ENCODE measurements at places on chromosomes 6 and 20.

- DNase-seq = no peak
These were observed 426.7 kb upstream of the ID4 start for GRCh38 chr6:19410481-19410880.

DNA sequence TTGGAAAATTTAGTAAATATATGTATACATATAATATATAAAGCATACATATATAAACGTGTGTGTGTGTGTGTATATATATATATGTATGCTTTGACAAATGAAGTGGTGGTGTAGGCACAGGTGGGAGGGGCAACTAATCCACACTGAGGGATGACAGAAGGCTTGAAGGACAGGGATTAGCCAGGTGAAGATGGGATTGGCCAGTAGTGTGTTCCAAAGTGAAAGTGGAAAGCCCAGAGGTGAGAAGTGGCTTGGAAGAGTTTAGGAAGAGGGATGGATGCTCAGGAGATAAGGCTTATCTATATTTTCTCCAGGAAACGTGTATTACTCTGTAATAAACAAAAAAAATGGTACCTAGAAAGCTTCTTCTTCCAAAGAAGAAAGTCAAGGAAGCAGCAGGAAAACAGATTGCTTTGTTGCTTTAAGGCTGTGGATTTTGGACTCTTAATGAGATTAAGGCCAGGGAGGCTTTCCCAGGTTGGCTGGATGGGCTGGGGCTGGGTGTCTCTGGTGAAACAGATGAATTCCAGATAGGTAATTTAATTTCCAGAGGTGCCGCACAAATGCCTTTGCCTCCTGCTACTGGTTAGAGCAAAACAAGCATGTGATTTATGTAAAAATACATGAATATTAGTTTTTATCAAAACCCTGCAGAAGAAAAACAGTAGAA, 63.9 kb downstream of the JARID2 start:
- DNase-seq = no peak

DNA sequence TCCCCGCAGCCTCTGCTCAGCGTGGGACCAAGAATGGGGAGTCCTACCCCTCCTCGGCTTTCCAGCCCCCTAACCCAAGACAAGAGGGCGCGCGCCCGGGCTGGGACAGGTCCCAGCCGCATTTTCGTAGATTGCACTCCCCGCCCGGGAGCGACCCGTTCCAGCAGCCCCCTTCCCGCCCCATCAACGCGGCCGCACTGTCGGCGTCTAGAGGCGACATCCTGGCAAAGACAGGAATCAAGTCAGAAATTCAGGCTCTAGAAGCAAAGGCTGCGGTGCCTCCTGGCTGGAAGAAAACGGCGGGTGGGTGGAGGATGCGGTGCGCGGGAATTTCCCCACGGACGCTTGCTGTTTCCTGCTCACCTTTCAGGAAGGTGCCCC, 957 bp downstream of the PROKR2 start:
- DNase-seq = no peak

- no peak for DNase-seq
These were observed 12.4 kb downstream of the TRIM15 start for GRCh38 chr6:30175765-30176164.

Measured in ovary (tissue), 10 donors.